ENCODE measurements at places on chromosomes 7 and 10.

GRCh38 chr7:32253299-32253698 lies 183.1 kb upstream of the PDE1C start:
- no peak for DNase-seq

DNA sequence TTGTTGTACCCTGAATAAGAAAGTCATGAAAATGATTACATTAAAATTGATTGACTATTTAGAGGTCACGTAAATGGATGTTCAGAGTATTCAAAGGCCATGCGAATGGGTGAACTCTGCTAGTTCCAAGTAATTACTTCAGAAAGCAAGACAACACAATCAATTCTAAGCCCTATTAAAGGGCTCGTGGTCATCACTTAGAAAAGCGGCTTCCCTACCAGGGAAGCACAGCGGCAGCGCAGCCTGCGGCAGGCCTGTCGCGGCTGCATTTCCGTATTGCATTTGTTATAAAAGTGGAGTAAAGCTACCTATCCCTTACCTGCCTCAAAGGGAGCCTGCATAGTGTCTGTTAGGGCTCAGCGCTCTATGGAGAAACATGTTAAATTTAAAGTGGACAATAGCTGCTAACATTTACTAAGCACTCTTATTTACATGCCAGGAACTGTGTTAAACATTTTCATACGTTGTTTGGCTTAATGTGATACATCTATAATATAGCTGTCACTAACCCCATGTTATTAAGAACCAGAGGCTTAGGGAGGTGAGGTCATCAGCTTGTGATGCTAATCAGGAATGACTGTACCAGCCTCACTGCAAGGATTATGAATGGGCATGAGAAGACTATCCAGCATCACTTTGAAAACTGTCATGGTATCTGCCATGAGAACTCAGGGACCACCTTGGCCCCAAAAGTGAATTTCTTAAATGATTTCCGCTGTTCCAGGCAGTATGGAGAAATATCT lies 187.5 kb downstream of the CELF2 start:
- no peak for DNase-seq

- no peak for DNase-seq
These were observed 127.5 kb downstream of the MAD1L1 start for GRCh38 chr7:2105280-2105679.

DNA sequence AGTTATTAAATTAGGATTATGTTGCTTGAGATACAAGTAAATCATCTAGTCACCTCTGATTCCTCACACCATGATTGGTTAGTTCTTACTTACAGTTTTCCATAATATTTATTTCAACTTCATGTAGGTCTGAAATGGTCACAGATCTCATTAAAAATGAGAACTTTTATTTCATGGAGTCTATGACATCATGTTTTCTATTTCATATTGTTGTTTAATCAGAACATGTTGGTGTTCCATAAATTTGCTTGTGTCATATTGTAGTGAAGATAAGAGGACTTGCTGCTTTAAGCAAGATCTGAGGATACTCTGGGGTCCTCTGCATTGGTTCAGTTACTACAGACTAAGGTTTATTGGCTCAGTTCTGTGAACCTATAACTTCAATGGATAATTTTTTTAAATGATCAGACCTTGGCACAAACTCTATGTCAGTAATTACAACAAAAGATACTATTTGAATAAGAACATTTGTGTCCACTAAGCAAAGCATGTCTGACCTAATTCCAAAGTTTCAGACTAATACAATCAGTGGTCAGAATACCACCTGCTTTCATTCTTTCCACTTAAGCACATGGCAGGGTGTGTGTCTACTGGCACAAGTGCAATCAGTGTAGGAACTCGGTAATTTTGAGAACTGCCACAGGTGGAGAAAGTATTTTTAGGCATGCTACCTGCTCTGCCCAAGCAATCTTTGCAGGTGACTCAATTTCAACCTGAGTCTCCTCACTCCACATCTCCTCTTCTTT lies 68.5 kb downstream of the CCDC71L start:
- no peak for DNase-seq

- no peak for DNase-seq
These were observed 76.0 kb downstream of the PCGF5 start for GRCh38 chr10:91296471-91296870.

DNA sequence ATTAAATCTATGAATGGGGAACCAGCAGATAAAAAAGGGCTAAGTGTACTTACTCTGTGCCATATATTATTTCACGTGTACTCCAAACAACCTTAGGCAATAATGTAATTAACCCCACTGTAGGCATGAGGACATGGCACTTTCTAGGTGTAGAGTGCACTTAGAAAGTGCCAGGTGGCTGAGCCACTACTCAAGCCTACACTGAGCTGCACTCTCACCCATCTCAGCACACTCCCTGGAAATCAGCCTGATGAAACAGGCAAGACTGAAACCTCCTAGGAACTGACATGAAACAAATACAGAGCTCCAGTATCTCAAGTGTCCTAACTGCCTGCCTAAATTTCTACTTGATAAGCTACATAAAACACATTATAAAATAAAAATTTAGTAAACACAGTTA lies 147.4 kb downstream of the KMT2E start:
- no peak for DNase-seq

Data from nephron progenitor cell (in vitro differentiated cells).